ENCODE measurements at places on chromosomes 1 and 21. TPM values are rescaled to one million over a fixed set of nuclear protein-coding genes. Genes with fewer than 3 reads are reported as not detected.

DNA sequence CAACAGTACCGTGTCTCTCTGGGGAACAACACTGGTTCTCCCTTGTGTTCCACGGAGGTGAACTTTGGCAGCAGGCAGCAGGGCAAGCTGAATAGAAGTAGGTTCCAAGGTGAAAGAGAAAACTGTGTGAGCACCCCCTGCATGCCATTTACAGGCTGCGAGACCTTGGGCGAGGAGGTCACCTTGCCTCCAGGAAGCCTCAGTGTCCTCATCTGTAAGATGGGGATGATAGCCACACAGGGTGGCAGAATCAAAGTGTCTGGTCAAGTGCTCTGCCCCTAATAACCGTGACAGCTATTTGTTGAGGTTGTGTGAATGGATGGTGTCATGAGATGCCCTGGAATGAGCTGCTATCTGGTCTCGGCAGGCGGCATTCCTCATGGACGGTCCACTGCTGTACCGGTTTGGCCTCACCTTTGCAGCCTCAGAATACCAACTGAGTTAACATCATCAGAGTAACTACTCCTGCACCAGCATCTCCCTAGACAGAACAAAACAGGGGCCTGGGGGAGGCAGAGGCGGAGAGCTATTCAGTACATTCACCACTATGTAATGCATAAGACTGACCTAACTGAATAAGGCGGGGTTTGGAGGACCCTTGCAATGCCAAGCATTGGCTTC lies 7.4 kb upstream of the KLHDC7A start:
- no peak for DNase-seq

- DNase-seq, result no peak
Observed at GRCh38 chr21:36323032-36323431, 3.0 kb downstream of the MORC3 start.

DNA sequence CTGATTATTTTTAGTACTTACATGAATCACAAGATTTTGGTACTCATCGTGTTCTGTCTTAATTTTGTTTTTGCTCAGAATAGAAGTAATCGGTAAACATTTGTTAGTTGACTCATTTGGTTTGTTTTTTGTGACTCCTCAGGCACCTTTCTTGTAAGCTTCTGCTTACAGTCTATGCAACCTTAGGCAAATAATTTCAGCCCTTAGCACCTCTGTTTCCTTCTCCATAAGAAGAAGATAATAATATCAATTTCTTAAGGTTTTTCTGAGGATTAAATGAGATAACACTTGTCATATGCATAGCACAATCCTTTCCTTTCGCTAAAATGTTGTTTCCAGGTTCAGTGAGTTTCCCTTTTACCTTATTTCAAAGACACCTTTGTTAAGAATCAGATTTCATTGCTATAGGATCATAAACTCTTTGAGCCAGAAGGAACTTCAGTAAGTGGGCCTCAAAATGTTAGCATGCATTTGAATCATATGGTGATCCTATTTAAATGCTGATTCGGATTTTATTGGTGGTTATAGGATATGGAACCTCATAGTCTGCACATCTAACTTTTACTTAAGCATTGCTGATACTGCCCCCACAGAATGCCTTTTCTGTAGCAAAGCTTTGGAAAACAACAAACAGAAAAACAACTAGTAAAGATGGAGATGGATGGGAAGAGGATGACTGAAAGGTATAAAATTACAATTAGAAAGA lies 272.7 kb upstream of the CACYBP start:
- no peak for DNase-seq

GRCh38 chr1:244236721-244237120 lies 185.6 kb downstream of the ZBTB18 start:
- no peak for DNase-seq

- no peak for DNase-seq
Observed at GRCh38 chr1:11779715-11780379, 17.9 kb downstream of the C1orf167 start.

GRCh38 chr1:153790966-153791647 lies 15.9 kb downstream of the SLC27A3 start:
- peak; percentile 69 for DNase-seq

DNA sequence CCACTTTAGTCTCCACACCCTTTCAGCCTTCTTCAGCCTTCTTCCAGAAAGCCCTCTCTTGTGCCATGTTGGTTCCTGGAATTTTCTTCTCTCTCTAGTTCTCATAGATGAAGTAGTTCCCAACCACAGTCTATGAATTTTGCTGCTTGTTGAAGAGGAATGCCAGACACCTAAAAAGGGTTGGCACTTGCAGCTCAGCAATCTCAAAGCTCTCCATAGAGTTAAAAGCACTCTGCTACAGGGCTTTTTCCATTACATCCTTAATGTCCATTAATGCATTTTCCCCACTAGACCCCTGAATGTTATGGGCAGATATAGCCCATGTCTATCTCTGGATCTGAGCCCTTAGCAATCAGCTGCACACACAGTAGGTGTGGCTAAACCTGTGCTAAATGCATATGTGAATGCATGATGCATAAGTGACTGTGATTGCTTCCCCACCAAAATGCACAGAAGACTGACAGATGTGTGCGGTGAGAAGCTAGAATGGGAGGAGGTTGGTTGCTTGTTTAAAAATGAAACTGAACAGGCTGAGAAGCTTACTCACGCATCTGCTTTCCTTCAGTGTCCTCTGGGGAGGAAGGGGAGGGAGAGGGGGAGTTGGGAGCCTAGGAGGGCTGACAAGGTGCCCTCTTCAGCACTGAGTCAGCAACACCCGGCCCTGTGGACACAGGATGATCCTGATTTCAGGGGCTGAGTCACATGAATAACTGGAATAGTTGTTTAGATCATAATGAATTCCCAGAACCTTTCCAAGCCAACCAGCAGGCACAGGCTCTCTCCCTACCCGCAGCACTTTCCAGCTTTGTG lies 146.1 kb upstream of the FGGY start:
- peak; percentile 47 for DNase-seq

DNA sequence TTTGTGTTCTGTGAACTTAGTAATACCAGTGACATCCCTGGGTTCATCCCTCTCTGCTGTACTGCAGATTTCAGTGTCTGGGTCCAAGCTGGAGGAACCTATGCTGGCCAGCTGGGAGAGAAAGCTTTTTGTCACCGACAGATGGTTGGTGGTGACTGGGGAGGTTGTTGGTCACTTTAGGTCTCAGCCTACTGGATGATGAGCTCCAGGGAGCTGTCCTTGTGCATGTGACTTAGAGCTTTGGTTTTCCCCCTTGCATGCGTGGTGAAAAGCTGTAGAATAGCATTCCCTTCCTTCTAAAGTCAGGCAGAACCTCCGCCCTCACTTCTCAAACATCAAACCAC lies 22.9 kb upstream of the IKBKE start:
- no peak for DNase-seq

Gene OLFML3
- 0.78 TPM for total RNA-seq

Gene SNIP1
- total RNA-seq, result 27.7 TPM

Gene PTPRU
- not detected for total RNA-seq

Measured in activated CD8-positive, alpha-beta T cell treated with anti-CD3 and anti-CD28 coated beads, Interleukin-2, amount 10 ng/mL, durations not matched to agents 7 days and 5 days (primary cell).